HuH-7.5 (cell line): ENCODE measurements at places on chromosomes 7 and 10.

GRCh38 chr7:77569514-77570232, 32.6 kb downstream of the PTPN12 start:
- DNase-seq, result no peak

GRCh38 chr10:70337201-70337651, 45.2 kb downstream of the LRRC20 start:
- no peak for DNase-seq

DNA sequence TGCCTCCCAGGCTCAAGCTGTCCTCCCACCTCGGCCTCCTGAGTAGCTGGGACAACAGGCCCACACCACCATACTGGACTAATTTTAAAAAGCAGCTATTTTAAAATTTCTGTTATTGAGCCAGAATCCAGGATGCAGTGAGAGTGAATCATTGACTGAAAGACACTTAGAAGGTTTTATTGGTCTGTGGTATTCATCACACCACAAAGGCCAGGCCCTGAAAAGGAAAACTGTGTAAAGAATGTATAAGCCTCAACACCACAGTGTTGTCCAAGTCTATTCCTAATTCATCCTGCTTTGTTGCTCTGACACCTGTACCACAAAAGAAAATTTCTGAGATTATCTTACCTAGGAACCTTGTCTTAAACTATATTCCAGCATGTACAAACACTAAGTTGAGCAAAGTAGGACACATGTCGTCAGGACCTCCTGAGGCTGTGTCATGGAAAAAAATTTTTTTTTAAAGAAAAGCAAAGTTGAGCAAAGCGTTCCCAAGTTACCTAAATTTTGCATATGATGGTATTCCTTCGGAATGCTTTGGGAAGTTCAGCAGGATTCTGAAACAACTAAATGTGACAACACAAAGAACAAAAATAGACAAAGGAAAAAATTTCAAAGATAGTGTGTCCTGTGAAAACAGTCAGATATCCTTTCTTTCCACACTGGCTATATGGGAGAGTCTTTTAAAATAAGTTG, 129.6 kb upstream of the MKLN1 start:
- DNase-seq, result no peak

DNA sequence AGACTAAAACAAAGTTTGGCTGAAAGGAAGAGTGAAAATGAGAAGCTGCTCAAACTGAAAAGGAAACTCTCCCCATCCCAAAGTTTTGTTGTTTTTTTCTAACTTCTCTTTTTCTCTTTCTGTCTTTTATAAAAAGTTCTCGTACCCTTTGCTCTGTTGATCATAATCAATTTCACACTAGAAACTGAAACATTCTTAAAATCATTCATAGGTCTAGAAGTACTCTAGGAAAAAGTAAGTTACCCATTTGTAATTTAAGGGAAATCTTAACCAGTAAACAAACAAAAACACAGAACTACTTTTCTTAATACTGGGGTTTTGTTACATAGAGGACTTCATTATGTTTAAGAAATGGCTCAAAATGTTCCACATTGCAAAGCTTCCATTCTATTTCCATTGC, 339.8 kb downstream of the SEMA3D start:
- DNase-seq, result no peak
